ENCODE measurements at places on chromosomes 1 and 21.

DNA sequence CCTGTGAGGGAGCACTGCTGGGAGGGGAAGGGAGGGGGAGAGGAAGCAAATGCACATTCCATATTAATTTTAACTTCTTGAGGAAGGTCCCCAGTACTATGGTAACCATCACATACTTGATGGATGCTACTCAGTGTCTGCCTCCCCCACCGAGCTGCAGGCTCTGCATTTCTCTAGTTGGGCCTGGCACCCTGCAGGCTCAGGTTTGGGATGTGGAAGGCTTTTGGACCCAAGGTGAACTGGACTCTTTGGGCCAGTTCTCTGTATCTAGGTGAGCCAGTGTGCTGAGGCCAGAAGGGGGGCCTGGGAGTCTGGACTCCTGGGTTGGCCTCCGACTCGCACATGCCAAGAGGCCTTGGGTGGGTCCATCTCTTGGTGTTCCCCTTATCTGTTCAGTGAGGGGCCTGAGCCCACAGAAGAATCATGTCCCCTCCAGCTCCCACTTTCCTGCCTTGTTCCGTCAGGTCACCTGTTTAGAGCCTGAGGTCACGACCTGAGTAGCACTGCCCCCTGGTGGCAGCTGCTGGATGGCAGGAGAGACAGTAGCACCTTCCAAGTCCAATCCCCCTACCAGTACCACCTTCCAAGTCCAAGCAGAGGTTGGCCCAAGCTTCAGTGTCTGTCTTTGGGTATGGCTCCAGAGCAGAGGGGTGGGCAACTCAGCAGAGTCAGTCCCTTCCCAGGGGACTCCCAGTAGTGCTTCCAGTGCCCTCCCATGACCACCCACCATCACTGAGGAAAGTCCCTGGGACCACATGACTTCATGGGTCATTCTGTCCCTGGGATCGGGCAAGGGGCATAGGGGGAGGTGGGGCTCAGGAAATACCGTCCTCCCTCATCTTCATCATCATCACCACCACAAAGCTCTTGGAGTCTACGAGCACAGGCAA, 241.8 kb downstream of the TRABD2B start:
- peak; percentile 40 for DNase-seq

DNA sequence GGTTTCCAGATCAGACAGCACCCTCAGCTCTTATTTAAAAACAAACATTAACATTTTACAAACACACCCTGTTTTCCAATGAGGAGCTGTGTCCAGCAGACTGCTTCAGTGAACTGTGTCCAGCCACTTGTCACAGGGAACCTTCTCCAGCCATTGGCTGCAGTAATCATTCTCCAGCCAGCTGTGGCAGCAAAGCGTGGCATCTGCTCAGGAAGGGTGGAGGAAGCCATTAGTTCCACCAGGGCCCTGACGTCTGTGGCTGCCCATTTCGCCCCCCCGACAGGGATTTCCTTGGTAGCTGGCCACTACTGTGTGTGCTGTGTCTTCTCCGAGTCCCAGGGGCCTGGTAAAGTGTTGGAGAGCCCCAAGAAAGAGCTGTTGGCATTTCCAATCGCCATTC, 62.9 kb upstream of the SELENON start:
- DNase-seq: no peak

- peak; percentile 33 for DNase-seq
Observed at GRCh38 chr1:110673805-110674336, 869 bp downstream of the KCNA3 start.

- peak; percentile 48 for DNase-seq
Observed at GRCh38 chr1:207867136-207868109, 43.5 kb downstream of the CD34 start.

DNA sequence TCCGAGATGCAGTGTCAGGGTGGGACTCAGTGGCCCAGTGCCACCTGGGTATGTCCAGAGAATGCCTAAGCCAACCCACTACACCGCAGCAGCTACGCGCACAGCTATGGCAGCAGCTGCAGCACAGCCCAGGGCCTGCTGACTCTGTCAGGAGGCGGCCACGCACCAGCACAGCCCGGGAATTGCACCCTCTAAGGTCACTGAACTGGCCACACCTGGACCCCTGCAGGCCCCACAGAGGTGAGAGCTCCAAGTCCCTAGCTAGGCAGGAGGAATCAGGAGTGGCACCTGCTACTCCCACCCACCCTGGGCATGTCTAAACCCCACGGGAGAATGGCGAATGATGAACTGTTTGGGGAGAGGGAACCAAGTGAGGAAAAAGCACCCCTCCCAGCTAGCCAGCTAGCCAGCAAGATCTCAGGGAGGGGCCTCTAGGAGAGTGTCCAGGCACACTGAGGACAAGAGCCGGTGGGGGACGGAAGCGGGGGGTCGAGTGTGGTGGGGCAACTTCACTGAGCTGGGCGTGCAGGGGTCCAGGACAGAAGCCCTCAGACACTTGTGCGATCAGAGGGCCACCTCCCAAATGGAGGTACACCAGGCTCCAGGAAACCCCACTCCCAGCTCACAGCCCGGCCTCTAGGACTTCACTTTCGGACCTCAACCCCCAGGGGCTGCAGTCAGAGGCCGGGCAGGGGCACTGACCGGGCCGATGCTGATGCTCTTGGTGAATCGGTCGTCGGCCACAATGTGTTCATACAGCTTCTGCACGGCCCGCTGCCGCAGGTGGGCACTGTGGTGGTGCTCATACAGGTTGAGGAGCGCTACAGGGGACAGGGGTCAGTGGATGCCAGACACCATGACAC, 13.9 kb downstream of the LSS start:
- DNase-seq: no peak

DNA sequence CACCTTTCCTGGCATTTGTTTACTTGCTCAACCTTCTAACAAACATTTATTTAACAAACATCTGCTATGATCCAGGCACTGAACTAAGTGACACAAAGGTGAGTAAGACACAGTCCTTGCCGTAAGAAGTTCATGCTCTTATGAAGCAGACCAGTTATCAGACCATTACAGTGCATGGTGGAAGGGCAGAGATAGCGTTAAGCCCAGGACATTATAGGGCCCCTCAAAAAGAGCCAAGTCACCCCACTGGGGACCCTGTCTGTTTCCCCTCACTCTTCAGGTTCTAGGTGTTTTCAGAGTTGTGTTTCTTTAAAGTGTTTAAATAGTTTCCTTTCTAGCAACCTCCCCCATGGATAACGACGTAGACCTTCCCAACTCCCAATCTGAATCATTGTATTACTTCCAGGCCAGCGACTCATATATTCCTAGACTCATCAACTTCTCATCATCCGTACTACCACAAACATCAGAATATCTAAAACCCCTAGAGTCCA, 39.3 kb downstream of the TCP10L start:
- no peak for DNase-seq

DNA sequence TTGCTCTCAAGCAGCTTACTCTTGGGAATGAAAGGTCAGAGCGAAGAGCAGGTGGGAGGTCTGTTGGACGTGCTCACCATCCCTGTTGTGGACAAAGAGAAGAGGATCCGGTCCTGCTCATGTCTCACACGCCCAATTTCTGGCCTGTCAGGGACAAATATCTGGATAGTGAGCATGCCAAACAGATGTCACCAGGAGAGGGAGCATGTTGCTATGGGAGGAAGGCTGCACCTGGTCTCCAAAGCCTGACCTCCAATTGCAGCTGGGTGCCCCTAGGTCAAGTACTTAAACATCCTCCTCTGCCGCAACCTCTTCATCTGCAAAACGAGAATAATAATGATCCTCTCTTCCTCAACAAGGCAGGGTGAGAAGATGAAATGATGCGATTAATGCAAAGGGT, 53.4 kb downstream of the DMRTA2 start:
- no peak for DNase-seq

- no peak for DNase-seq
Observed at GRCh38 chr1:208239473-208240381, 4.5 kb downstream of the PLXNA2 start.

DNA sequence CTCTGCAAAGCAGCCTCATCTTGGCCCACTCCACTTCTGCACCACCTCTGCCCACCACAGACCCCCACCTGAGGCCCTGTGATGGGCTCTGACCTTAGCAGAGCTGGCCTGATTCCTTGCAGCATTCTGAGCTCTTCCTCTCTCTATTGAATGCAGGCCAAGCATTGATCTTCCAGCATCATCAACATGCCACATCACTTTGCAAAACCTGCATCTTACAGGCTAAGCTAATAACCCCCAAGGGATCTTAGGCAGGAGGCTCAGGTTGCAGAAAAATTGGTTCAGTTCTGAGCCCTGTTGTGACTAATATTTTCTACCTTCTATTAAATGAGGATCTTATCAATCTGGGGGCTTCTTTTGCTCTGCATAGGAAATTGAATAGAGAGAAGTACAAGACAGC, 78.7 kb downstream of the ATP1A1 start:
- no peak for DNase-seq

DNA sequence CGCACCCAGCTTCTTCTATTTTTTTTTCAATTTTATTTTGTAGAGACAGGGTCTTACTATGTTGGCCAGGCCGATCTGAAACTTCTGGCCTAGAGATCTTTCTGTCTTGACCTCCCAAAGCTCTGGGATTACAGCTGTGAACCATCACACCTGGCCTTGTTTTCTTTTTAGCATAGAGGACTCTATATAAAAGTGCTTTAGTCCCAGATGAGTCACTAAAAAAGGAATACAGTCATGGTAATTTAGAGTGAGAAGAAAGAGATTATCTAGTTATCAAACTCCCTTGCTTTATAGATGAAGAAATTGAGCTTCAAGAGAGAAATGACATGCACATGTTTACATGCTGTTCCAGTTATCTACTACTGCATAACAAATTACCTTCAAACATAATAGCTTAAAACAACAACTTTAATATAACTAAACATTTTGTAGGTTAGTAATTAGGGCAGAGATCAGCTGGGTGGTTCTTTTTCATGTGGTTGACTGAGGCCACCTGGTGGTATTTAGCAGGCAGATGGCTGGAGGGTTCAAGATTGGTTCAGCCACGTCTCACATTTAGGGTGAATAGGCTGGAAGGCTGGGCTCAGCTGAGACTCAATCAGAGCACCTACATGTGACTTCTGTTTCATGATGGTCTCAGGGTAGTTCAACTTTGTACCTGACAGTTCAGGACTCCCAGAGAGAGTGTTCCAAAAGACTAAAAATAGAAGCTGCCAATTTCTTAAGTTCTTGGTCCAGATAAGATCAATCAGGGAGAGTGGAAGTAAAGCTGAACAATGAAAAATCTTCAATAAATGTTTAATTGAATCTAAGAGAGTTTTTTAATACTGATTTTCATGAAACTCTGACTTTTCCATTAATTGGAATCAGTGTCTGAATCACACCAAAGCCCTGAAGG, 16.9 kb upstream of the MTF2 start:
- peak; percentile 24 for DNase-seq

- DNase-seq: no peak
Observed at GRCh38 chr1:245258271-245258920, 103.6 kb downstream of the KIF26B start.

DNA sequence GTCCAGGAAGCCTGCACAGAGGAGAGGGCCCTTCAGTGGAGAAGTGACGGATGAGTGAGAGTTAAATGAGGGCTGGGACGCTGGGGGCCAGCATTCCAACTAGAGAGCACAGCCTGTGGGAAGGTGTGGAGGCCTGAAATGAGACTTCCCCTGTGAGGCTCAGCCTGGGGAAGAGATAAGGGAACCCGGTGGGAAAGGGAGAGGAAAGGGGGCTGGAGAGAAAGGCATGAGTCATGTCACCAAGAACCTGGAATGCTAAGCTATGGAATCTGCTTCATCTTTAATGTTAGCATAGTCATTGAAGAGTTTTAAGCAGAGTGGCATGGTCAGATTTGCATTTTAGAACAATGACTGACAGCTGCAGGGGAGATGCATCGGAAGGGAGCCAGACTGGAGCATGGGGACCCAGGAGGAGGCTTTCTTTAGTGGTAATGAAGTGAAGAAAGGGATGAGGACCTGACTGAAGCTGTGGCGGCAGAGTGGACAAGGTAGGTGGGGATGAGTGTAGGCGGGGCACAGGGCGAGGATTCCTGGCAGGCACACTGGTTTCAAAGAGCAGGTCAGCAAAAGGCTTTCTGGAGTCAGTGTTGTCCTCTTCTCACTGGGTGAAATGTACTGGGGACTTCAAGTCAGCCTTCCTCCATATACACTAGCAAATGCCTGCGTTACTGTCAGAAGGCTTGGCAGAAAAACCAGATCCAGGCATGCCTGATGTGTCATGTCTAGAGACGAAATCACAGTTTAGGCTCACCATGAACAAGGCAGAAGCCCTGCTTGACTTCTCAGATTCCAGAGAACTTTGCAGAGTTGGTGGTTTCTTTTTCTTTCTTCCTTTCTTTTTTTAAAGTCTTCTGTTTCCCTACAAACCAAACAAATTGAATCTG, 8.0 kb downstream of the RGL1 start:
- no peak for DNase-seq

GRCh38 chr1:59641836-59642235, 172.9 kb upstream of the HOOK1 start:
- no peak for DNase-seq

GRCh38 chr21:15679630-15680029, 50.2 kb upstream of the USP25 start:
- no peak for DNase-seq

DNA sequence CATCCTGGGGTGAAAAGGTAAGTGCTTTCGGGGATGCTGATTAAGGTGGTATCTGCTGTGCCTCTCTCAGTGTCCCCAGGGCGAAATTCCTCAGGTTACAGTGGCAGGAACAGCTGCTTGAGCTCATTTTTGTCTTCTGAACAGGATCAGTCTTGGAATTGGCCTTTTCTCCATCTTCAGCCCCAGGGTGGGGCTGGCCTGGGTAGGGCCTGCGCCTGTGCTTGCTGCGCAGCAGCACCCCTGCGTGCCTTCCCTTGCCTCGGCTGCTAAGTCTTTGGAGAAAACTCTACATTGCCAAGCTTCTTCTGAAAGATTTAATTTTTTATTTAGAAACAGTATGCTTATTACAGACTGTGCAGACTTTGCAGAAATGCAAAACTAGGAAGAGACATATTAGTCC, 41.7 kb downstream of the ADARB1 start:
- DNase-seq: no peak

GRCh38 chr1:202176949-202177927, 16.4 kb upstream of the LGR6 start:
- DNase-seq: no peak

- DNase-seq: no peak
Observed at GRCh38 chr1:154822717-154823116, 47.4 kb downstream of the KCNN3 start.

- DNase-seq: no peak
Observed at GRCh38 chr1:118338936-118339335, 153.9 kb upstream of the SPAG17 start.

- DNase-seq: no peak
Observed at GRCh38 chr1:36855699-36856494, 178.4 kb downstream of the GRIK3 start.
